ENCODE measurements at places on chromosomes 2 and 18.
A peak's percentile ranks its signal among the peaks of the same experiment; 100 is the strongest.

- H3K27ac ChIP-seq = no peak overlapping the region
- H3K27me3 ChIP-seq = no peaks in the 10 kb centered on the region
- H3K4me1 ChIP-seq = peaks cover 53% of the 10 kb centered on the region
- H3K36me3 ChIP-seq = peaks cover 51% of the 10 kb centered on the region
Observed at GRCh38 chr2:216499641-216500218, 1.1 kb downstream of the RPL37A start.

GRCh38 chr18:3597409-3598357 is 147.7 kb downstream of the TGIF1 start:
- no peak overlapping the region for H3K4me3 ChIP-seq
- peaks cover 36% of the 10 kb centered on the region for H3K4me1 ChIP-seq
- no peaks in the 10 kb centered on the region for H3K27me3 ChIP-seq
- H3K27ac ChIP-seq = peak overlapping the region; percentile 97
- DNase-seq = no peak

- no peak overlapping the region for H3K4me3 ChIP-seq
- no peak for DNase-seq
- no peaks in the 10 kb centered on the region for H3K36me3 ChIP-seq
Observed at GRCh38 chr18:74937291-74937690, 271.6 kb downstream of the PTGR3 start.

GRCh38 chr2:236623816-236624215 is 54.2 kb downstream of the ACKR3 start:
- no peaks in the 10 kb centered on the region for H3K27me3 ChIP-seq
- no peaks in the 10 kb centered on the region for H3K4me1 ChIP-seq
- no peak overlapping the region for H3K4me3 ChIP-seq
- no peaks in the 10 kb centered on the region for H3K36me3 ChIP-seq
- DNase-seq = no peak

DNA sequence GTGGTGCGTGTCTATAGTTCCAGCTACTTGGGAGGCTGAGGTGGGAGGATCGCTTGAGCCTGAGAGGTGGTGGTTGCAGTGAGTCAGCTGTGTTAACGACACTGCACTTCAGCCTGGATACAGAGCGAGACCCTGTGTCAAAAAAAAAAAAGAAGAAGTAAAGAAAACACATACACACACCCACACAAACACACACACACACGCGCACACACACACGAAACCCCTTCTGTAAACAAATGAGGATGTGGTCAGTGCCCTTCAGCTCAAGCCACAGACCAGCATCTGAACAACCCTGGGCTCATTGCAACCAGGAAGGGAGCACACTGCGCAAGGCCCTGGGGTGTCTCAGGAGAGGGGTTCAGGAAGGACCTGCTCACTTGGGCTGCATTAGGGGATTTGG is 47.9 kb upstream of the KCNF1 start:
- no peaks in the 10 kb centered on the region for H3K4me1 ChIP-seq
- peaks cover 59% of the 10 kb centered on the region for H3K27me3 ChIP-seq
- no peak overlapping the region for H3K27ac ChIP-seq
- peak; percentile 54 for DNase-seq

- H3K4me3 ChIP-seq = no peak overlapping the region
Observed at GRCh38 chr2:195202163-195202845, 454.7 kb upstream of the SLC39A10 start.

DNA sequence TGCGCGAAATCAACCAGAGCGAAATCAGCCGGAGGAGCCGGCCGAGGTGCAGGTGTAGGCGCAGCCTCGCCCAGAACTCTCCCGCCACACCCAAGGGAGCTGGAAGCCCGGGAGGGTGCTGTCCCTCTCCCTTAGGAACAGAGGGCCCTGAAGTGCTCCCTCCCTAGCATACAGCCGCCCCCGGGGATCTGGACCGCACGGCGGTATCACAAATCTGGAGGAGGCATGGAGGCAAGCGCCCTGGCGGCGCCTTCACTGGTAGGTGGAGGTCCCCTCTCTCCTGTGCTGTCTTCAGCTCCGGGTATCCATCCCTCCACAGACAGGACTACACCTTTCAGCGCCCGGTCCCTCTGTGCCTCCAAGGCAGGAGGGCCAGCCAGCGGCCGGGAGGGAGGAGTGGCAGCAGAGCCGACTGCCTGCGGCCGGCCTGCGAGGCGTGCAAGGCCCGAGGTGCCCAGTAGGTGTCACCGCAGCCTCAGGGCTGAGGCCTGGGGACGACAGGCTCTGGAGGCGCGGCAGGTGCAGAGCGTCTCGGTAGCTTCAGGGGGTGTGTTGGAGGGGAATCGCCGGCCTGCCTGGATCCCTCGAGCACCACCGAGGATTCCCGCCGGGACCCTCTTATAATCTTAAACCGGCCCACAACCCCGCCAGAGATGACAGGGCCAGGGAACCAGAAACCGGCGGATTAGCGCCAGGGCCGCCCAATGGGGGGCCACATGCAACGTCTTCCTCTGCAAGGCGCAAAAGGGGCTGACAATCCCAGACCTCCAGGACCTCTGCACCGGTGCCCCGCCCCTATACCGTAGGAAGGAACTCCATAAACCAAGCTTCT is 2.8 kb downstream of the IHH start:
- no peaks in the 10 kb centered on the region for H3K36me3 ChIP-seq
- H3K4me1 ChIP-seq = peaks cover 29% of the 10 kb centered on the region
- no peak overlapping the region for H3K4me3 ChIP-seq
- no peak overlapping the region for H3K27ac ChIP-seq
- peaks cover 87% of the 10 kb centered on the region for H3K27me3 ChIP-seq

- no peak overlapping the region for H3K4me3 ChIP-seq
- H3K36me3 ChIP-seq = peaks cover 90% of the 10 kb centered on the region
- H3K4me1 ChIP-seq = no peaks in the 10 kb centered on the region
Observed at GRCh38 chr2:239965318-239965717, 59.8 kb downstream of the NDUFA10 start.

DNA sequence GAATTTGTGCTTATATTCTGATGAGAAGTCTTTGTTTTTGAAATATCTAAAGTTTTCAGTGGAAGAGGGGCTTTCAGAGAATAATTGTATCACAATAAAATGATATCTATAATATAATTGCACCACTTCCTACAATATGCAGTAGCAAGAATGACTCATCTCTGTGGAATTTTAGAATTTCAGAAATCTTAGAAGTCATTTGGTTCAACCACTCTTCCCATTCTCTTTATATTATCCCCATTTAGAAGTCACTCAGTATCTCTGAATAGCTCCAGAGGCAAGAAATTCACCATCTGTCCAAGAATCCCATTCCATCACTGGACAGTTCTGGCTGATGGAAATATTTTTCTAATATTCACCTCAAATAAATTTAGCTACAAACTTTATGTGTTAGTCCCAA is 59.3 kb upstream of the CCDC68 start:
- DNase-seq = no peak
- no peaks in the 10 kb centered on the region for H3K36me3 ChIP-seq
- H3K4me3 ChIP-seq = no peak overlapping the region
- no peaks in the 10 kb centered on the region for H3K4me1 ChIP-seq
- H3K27me3 ChIP-seq = no peaks in the 10 kb centered on the region
- no peak overlapping the region for H3K27ac ChIP-seq

GRCh38 chr2:69171116-69171896 is 158.3 kb downstream of the ANTXR1 start:
- H3K36me3 ChIP-seq = no peaks in the 10 kb centered on the region
- H3K27ac ChIP-seq = no peak overlapping the region
- H3K27me3 ChIP-seq = no peaks in the 10 kb centered on the region
- H3K4me1 ChIP-seq = peaks cover 3% of the 10 kb centered on the region
- DNase-seq = no peak
- no peak overlapping the region for H3K4me3 ChIP-seq

- no peaks in the 10 kb centered on the region for H3K27me3 ChIP-seq
- no peak overlapping the region for H3K4me3 ChIP-seq
Observed at GRCh38 chr2:133837441-133838094, 269.3 kb upstream of the NCKAP5 start.

DNA sequence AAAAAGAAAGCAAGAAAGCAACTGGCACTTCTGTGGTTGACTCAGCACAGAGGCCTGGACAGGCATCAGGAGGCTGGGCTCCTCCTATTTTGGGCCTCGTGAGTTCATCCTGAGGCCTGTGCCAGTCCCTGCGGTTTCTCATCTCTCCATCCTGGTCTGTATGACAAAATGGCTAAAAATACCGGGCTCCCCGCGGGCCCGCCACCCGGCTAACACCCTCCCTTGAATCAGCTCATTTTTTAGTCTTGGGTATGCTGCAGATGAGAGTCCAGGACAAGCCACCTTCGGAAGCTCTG is 62.3 kb upstream of the YWHAQ start:
- peaks cover 10% of the 10 kb centered on the region for H3K4me1 ChIP-seq
- peak overlapping the region; percentile 8 for H3K27ac ChIP-seq
- H3K4me3 ChIP-seq = no peak overlapping the region
- DNase-seq = no peak
- no peaks in the 10 kb centered on the region for H3K27me3 ChIP-seq
- no peaks in the 10 kb centered on the region for H3K36me3 ChIP-seq

DNA sequence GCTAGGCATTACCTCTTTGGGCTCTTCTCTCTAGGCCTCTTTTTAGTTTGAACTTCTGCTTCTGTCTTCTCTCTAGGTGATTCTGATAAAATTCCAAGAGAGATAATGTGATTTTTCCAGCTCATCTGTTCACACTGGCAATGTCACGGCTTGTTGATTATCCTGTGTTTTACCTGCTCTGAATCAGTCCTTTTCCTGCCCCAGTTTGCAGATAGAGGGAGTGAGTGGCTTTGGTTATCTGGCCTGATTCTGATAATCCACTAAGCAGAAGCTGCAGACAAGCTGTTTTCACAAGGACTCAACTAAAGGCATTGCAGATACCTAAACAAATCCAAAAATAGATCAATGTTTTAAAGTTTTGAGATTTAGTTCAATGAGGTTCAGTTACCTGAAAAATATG is 111.9 kb downstream of the DCC start:
- no peaks in the 10 kb centered on the region for H3K27me3 ChIP-seq
- no peak overlapping the region for H3K4me3 ChIP-seq
- no peaks in the 10 kb centered on the region for H3K36me3 ChIP-seq
- H3K4me1 ChIP-seq = no peaks in the 10 kb centered on the region

- no peaks in the 10 kb centered on the region for H3K4me1 ChIP-seq
- H3K4me3 ChIP-seq = no peak overlapping the region
- no peaks in the 10 kb centered on the region for H3K27me3 ChIP-seq
- H3K36me3 ChIP-seq = no peaks in the 10 kb centered on the region
- no peak for DNase-seq
- H3K27ac ChIP-seq = no peak overlapping the region
Observed at GRCh38 chr18:42921226-42921737, 194.2 kb downstream of the RIT2 start.

DNA sequence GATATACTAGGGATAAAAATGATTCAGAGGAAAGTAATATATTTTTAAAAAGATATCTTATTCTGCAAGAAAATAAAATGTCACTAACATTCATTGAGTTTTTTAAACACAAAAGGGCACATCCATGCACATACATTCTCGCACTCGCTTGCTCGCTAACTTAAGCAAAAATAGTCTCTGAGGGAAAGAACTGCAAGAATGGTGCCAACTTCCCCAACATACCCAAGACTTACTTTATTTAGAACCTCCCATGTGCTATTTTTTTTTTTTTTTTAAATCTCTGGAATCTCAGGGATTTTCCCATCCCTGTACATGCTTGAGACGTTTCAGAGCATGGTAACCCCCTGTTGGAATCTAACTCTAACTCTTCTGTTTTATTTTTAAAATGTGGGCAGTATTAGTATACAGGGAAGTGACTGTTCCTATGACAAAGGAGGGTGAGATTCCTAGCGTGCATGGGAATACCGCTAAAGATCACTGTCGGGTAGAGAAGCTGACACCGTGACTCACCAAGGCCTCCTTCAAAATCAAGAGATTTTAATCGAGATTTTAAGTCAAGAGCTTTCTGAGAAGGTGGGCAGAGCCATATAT is 187.9 kb upstream of the ZEB2 start:
- no peaks in the 10 kb centered on the region for H3K27me3 ChIP-seq
- H3K27ac ChIP-seq = no peak overlapping the region
- H3K4me1 ChIP-seq = peaks cover 27% of the 10 kb centered on the region

DNA sequence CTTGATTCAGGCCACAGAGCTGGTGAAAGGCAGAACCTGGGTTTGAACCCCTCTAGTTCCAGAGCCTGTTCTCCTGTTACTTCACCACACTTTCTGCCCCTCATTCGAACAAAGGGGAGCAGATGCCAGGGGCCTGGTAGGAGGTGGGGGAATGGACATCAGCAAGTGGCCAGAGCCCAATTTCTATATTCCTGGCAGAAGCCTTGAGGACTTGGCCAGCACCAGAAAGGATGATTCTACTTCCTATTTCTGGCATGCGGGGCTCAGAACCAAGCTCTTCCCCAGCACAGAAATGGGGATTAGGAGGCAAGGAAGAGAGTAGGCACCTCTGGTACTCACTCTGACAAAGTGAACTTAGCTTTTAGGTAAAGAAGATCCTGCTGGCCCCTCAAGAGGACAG is 49.3 kb downstream of the ADD2 start:
- no peaks in the 10 kb centered on the region for H3K4me1 ChIP-seq
- H3K4me3 ChIP-seq = no peak overlapping the region
- no peaks in the 10 kb centered on the region for H3K27me3 ChIP-seq
- no peak overlapping the region for H3K27ac ChIP-seq
- no peak for DNase-seq
- H3K36me3 ChIP-seq = no peaks in the 10 kb centered on the region

- H3K36me3 ChIP-seq = peaks cover 17% of the 10 kb centered on the region
- H3K27me3 ChIP-seq = no peaks in the 10 kb centered on the region
- DNase-seq = no peak
- H3K27ac ChIP-seq = no peak overlapping the region
- peaks cover 7% of the 10 kb centered on the region for H3K4me1 ChIP-seq
Observed at GRCh38 chr2:38557217-38557616, 45.5 kb downstream of the HNRNPLL start.

- H3K27me3 ChIP-seq = no peaks in the 10 kb centered on the region
- no peak overlapping the region for H3K4me3 ChIP-seq
Observed at GRCh38 chr2:3483986-3484960, 35.1 kb downstream of the ADI1 start.

DNA sequence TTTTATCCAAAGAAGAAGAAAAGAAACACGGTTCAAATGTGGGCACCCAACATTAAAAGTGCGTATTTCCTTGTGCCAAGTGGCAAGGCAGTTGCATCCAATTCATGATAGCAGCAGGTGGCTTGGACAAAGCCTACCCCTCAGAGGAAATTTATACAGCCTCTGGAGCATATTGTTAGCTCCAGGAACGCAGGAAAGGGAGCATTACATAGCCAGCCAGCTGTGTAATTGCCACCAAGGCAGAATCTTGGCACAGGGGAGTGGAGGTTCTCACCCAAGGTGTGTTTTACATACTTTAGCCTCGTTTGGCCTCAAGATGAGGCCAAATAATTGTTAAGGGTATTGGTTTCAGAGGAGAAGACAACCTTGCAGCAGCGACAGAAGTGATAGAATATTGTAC is 526.9 kb downstream of the TMEM182 start:
- DNase-seq = no peak
- H3K27me3 ChIP-seq = no peaks in the 10 kb centered on the region
- no peaks in the 10 kb centered on the region for H3K36me3 ChIP-seq
- H3K4me1 ChIP-seq = no peaks in the 10 kb centered on the region
- no peak overlapping the region for H3K27ac ChIP-seq
- no peak overlapping the region for H3K4me3 ChIP-seq

GRCh38 chr2:217857624-217858506 is 144.9 kb downstream of the TNS1 start:
- H3K4me3 ChIP-seq = no peak overlapping the region
- peak overlapping the region; percentile 37 for H3K27ac ChIP-seq
- peaks cover 27% of the 10 kb centered on the region for H3K4me1 ChIP-seq
- H3K36me3 ChIP-seq = no peaks in the 10 kb centered on the region
